ENCODE measurements at places on chromosomes 5 and 9.

DNA sequence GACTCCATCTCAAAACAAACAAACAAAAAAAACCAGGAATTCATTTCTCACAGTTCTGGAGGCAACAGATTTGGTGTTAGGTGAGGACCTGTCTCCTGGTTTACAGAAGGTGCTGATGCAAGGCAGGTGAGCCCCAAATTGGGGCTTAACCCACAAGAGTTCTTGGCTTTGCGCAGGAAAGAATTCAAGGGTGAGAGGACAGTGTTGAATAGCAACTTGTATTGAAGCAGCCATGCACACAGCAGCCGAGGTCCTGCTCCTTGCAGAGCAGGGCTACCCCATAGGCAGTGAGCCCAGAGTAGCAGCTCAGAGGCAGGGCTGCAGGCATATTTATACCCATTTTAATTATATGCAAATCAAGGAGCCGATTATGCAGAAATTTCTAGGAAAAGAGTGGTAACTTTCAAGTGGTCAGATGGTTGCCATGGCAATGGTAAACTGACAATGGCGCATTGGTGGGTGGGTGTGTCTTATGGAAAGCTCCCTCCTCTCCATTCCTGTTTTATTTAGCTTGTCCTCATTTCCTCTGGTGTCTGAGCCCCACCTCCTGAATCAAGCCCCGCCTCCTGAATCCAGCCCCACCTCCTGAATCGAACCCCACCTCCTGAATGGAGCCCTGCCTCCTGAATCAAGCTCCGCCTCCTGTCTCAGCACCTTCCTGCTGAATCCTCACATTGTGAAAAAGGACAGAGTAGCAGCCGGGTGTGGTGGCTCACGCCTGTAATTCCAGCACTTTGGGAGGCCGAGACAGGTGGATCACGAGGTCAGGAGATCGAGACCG is 34.5 kb upstream of the COL5A1 start:
- DNase-seq: no peak

DNA sequence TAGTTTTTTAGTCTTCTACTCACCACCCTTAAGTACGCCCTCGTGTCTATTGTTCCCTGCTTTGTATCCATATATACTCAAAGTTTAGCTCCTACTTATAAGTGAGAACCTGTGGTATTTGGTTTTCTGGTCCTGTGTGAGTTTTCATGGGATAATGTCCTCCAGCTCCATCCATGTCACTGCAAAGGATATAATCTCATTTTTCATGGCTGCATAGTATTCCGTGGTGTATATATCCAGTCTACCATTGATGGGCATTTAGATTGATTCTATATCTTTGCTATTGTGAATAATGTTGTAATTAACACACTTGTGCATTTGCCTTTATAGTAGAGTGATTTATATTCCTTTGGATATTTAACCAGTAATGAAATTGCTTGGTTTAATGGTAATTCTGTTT is 579.9 kb downstream of the CDH18 start:
- no peak for DNase-seq

GRCh38 chr5:90547072-90547536 is 11.5 kb upstream of the ADGRV1 start:
- no peak for DNase-seq

GRCh38 chr5:80963966-80964481 is 3.9 kb downstream of the RASGRF2 start:
- no peak for DNase-seq

DNA sequence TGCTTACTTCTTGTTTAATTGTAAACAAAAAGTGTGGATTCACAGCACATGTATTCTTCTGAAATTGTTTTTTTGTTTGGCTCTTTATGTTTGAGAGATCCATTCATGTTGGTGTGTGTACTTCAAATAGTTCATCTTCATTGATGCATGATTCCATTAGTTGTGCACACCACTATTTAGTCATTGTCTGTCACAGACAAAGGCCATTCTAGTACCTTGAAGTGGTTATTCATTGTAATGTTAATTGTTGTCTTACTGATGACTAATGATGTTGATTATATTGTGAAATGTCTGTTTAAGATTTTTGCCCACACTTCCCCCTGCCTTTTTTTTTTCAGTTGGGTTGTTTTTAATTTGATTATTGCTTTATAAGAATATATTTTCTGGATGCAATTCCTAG is 391.3 kb downstream of the DIRAS2 start:
- DNase-seq: no peak

- peak; percentile 29 for DNase-seq
These were observed 26.3 kb downstream of the PTGES start for GRCh38 chr9:129726322-129727160.

- no peak for DNase-seq
These were observed 148.5 kb upstream of the PUM3 start for GRCh38 chr9:2992427-2992826.

DNA sequence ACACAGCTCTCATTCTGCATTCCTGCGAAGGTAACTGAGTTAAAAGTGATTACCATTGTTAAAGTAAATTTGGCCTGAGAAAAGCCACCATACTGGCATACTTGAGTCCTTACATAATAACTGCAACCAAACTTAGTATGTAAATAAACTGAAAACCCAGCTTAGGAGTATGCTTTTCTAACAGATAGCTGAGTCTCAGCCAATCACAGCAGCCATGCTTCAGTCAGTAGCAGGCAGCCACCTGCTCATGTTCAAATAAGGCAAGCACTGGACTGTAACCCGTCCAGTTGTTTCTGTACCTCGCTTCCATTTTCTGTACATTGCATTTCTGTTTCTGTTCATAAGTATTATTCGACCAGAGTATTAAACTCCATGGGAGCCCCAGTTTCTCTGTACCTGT is 58.6 kb downstream of the GCNT4 start:
- no peak for DNase-seq

DNA sequence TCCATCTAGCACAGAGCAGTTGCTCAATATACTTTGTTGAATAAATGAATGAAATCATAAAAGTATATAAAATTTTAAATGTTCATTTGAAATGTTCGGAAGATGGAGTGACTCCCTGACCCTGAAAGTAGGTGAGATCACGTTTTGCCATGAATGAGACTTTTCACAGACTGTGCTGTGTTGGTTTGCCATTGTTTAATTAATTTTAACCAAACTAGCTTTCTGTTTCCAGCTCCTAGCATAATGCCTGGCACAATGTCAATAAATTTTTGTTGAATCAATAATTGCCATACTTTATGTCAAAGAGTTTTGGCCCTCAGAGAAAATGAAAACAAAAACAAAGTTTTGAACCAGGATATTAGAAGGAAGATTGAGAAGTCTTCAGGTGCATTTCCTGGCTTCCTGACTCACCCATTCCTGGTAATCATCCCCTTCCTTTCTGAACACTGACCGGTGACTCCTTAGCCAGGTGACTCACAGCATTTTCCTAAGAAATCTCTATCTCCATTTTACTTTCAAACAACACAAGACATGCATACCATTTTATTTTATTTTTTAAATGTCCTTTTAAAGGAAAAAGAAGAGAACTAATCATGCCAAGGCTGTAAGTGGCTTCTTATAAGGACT is 15.1 kb downstream of the SLC28A3 start:
- DNase-seq: no peak

- DNase-seq: no peak
These were observed 5.0 kb downstream of the MED7 start for GRCh38 chr5:157137691-157138090.

DNA sequence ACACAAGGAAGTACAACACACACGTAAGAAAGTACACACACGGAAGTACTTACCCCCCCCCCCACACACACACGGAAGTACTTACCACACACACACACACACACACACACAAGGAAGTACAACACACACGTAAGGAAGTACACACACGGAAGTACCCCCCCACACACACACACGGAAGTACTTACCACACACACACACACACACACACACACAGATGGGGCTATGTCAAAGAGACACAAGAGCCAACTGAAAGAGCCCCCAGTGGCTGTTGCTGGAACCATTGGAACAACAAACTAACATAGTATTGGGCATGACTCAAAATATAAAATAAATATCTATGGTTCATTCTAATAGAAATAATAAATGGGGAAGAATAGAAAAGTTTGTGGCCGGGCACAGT is 4.9 kb upstream of the MAPK9 start:
- no peak for DNase-seq

DNA sequence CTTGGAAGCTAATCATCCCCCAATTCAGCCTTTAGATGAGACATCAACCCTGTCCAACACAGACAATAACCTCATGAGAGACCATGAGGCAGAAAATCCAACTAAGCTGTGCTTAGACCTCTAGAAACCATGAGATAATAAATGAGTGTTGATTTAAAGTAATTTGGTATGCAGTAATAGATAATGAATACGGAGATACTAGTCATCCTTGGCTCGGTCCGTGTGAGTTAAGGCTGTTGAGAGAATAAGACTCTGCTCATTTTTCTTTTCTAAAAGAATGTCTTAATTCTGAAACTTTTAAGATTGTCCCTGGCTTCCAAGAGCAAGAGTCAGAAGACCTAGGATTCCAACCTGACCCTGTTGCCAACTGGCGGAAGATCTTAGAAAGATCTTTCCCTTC is 6.1 kb downstream of the TNC start:
- DNase-seq: no peak

Data from hypothalamus (tissue), 51 donors.